Endodermal cell (in vitro differentiated cells): ENCODE measurements at places on chromosomes 5 and 9.
A peak's percentile ranks its signal among the peaks of the same experiment; 100 is the strongest.

DNA sequence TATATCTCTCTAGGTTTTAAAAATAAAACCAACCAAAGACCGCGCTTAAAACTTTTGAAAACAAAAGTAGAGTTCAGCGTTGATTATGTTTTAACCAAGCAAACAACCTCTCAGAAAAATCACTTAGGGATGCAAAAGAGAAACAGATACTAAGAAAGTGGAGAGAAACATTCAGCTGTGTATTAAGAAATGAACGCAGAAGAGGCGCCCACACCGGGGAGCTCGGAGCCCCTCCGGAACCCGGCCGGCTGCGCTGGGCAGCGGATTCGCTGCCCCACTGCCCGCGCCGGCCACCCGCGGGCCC, 1.4 kb downstream of the PITX1 start:
- DNase-seq: no peak

- DNase-seq: no peak
These were observed 5.5 kb downstream of the PRSS3 start for GRCh38 chr9:33800886-33801285.

- DNase-seq: peak; percentile 72
These were observed 96.7 kb upstream of the SEMA6A start for GRCh38 chr5:116671211-116671736.

DNA sequence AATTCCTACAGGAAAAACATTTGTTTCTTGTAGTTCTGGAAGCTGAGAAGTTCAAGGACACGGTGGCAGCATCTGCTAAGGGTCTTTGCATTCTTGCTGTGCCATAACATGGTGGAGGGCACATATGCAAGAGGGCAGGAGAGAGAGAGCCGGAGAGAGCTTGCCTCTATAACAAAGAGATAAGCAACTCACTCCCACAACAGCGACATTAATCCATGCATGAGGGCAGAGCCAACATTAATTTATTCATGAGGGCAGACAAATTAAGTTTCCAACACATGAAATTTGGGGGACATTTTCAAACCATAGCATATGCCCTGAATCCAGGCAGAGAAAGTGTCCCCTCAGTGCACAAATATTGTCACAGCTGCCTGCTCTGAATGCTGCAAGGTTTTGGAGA, 4.4 kb upstream of the GTF3C5 start:
- no peak for DNase-seq

- DNase-seq: no peak
These were observed 224.6 kb upstream of the ARRDC3 start for GRCh38 chr5:91607675-91608074.

GRCh38 chr5:15835514-15835913, 335.5 kb downstream of the FBXL7 start:
- DNase-seq: no peak

- no peak for DNase-seq
These were observed 50.9 kb downstream of the EXD3 start for GRCh38 chr9:137371946-137372651.

GRCh38 chr9:132383462-132383883, 23.2 kb downstream of the TTF1 start:
- DNase-seq: no peak
